ENCODE measurements at places on chromosomes 6 and 20.

DNA sequence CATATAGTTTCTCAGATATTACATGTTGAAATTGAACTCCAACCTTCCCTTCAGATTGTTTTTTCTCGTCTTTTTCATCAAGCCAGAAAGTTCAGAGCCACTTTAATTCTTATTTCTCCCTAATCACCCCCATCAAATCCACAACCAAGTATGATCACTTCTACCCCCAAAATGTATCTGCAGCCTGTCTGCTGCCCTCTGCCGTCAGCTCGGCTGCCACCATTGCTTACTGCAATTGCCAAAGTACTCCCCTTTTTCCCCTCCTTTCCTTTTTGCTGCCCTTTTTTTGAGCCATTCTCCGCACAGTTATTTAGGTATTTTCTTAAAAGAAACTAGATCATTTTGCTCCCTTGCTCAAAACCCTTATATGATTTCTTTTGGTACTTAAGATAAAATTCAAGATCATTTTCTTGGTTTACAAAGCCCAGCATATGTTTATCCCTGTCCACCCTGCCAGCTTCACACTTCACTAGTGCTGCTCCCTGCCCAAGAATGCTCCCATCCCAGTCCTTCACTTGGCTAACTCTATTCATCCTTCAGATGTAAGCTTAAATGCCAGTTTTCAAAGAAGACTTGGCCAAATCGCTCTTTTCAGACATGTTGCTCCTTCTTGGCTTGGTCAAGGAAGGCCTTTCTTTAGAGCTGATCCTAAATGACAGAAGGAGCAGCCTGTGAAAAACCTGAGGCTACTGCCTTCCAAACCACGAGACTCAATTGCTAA is 63.7 kb downstream of the SH3BGRL2 start:
- DNase-seq: no peak

GRCh38 chr20:59151391-59151790 is 12.2 kb upstream of the ZNF831 start:
- no peak for DNase-seq

- DNase-seq: no peak
Observed at GRCh38 chr6:56655996-56656395, 13.3 kb upstream of the DST start.

DNA sequence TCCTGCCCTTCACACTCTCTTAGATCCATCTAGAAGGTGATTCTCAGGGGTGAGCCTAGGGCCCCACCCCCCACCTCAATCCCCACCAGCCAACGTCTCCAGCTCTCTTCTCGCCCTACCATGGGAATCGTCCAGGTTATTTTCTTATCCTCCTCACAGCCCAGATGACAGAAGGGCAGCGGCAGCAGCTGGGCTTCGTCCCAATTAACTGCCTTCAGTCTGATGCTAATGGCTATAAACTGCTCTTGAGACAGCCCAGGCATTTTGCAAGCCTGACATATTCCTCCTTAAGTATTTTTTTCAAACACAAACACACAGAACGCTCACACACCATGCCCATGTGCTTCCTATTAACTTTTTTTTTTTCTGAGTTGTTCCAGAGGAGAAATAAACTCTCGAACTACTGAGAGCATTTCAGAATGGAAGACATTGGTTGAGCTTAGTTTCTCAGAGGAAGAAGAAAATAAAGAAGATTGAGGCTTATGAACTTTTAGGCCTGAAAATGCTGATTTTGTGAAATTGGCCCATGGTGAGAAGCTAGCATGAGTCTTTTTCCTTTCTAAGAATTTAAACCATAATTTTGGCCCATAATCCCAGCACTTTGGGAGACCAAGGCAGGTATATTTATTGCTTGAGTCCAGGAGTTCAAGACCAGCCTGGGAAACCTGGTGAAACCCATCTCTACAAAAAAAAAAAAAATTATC is 124.6 kb downstream of the EYA2 start:
- DNase-seq: no peak

- no peak for DNase-seq
Observed at GRCh38 chr20:64093013-64093503, 8.9 kb upstream of the LKAAEAR1 start.

DNA sequence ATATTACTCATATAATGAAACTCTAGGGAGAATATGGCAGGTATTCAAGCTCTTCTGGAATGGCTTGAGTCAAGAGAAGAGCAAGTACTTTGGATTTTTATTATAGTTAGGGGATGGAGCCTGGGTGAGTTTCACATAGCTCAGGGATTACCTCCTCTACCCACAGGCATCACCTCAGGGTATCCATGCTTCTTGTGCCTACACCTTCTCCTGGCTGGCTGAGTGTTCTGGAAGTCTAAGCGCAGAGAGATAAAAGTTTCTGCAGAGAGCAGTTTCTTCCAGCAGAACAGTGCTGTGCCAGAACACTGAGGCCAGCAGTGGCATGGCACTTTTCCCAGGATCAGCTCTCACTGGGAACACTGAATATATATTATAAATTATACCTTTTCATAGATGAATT is 199.7 kb upstream of the KCNQ5 start:
- no peak for DNase-seq

DNA sequence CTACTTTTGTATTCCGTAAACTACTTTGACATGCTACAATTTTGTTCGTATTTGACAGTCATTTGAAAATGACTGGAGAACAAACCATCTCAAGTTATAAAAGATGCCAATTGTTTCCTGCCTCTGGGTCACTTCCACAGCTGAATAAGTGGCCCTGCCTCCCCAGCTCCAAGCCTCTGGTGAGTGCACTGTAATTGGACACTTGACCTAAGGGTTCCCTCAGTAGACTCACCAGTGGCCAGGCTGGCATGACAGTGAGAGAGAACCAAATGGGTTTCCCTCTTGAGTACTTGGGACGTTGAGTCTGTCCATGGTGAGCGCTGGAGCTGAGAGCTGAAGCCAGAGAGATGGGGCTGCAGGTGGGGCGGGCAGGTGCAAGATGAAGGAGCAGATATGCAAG is 57.1 kb downstream of the SLC35D3 start:
- no peak for DNase-seq

- no peak for DNase-seq
Observed at GRCh38 chr6:87075168-87075567, 19.7 kb downstream of the CGA start.

GRCh38 chr20:3738111-3739053 is 5.9 kb downstream of the HSPA12B start:
- no peak for DNase-seq

- DNase-seq: no peak
Observed at GRCh38 chr6:100721256-100721655, 159.9 kb downstream of the ASCC3 start.

- no peak for DNase-seq
Observed at GRCh38 chr6:110239526-110240274, 59.5 kb downstream of the CDC40 start.

- peak; percentile 48 for DNase-seq
Observed at GRCh38 chr20:14700639-14700960, 363.2 kb upstream of the FLRT3 start.

DNA sequence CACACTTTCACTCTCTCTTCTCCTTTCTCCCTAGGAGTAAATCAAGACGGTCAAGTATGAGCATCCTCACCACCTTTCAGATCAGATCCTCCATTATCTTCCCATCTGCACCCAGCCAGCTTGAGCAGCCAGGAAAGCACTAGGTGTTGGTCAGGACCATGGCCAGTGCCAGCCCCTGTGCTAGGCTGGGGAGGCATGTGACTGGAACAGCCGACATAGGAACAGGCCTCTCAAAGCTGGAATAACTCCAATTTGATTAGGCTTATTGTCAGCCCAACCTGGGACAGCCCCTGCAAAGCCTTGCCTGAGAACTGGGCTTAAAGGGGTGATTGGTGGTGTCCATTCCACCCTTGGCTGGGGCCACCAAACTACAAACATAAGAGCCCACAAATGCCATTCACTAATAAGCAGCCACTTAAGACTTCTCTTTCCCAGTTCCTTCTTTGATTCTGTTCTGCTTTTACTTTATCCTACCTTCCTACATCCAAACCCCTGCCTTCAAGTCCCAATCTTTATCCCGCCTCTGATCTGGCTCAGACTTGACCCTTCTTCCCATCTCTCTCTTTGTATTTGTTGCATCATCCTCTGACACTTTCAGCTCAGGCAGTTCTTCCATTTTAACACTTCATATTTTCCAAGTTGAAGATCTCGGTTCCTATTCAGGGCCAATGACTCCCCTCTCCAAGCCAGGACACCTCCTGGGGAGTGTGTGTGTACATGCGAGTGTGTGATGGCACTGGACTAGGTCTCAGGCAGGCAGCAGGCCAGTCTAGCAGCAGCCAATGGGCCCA is 4.5 kb upstream of the TREM2 start:
- DNase-seq: peak; percentile 27

DNA sequence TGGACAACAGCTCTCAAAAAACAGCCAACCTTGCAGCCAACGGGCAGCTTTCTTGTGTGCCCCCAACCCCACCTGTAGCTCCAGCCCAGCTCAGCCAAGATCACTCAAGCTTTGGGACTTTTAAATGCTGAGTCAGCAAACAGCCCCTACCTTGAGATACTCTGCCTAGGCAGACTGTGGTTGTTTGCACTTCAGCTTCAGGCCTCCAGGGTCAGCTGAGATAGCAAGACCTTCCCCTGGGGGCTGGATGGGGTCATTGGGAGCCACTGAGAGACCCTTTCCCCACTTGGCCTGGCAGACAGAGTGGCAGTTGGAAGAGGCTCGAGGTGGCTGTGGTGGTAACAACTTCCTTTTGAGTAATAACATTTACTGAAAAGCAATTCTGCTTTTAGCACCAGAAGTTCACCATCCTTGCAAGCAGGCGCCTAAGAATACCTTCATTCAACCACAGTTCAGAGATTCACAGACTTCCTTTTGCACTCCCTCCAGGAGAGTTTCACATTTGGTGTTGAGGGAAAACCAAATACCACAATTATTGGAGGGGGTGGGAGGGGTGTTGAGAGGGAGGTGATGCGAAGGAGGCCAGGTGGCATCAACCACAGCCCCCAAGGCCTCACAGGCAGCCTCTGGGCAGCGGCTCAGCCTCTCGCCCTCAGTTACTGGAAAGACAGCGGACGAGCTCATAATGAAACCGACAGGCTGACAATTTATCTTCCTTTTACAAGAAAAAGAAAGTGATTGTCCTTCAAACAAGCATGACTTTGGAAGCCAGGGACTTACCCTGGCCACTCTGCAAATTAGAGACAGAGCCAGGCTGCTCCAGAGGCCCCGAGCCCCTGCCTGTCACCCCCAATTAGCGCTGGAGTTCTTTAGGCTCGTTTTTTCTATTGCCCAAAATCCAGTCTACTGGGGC is 148.1 kb downstream of the CEBPB start:
- DNase-seq: peak; percentile 89

DNA sequence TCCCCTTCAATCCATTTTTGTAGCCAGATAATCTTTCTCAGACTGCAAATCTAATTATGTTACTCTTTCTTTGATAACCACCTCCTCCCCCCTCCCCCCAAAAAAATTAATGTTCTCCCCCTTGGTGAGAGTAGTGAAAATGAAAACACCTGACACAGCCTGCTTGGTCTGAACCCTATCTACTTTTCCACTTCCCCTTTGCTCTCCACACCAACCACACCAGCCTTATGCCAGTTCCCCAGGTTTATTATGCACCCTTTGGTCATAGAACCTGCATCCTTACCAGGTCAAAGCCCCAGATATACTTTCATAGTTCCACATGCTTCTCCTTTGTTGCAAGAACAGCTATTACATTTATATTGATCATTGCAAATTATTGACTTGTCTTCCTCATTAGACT is 19.4 kb downstream of the PFDN4 start:
- DNase-seq: peak; percentile 62

DNA sequence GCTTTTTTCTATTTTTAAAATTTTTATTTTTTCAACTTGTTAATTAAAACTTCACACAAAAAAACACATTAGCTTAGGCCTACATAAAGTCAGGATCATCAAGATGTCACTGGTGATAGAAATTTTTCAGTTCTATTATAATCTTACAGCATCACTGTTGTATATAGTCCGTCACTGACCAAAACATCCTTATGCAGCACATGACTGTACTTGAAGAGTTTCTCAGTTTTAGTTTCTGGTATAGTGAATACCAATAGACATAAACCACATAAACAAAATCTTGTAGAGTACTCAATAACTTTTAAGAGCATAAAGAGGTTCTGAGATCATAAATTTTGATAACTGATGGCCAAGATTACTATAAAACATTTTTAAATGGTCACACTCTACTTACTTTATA is 71.8 kb downstream of the ASCC3 start:
- no peak for DNase-seq

DNA sequence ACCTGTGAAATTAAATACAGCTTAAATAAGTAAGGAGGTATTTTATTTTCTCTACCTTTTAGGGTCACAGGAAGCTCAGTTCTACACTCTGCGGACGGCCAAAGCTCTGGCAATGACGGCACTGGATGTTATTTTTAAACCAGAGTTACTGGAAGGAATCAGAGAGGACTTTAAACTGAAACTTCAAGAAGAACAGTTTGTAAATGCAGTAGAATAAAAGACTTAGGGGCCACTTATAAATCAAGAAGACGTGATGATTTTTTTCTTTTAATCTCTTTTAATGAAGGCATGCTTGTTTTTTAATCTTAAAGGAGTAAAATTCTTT is 16.2 kb downstream of the PM20D2 start:
- DNase-seq: no peak

DNA sequence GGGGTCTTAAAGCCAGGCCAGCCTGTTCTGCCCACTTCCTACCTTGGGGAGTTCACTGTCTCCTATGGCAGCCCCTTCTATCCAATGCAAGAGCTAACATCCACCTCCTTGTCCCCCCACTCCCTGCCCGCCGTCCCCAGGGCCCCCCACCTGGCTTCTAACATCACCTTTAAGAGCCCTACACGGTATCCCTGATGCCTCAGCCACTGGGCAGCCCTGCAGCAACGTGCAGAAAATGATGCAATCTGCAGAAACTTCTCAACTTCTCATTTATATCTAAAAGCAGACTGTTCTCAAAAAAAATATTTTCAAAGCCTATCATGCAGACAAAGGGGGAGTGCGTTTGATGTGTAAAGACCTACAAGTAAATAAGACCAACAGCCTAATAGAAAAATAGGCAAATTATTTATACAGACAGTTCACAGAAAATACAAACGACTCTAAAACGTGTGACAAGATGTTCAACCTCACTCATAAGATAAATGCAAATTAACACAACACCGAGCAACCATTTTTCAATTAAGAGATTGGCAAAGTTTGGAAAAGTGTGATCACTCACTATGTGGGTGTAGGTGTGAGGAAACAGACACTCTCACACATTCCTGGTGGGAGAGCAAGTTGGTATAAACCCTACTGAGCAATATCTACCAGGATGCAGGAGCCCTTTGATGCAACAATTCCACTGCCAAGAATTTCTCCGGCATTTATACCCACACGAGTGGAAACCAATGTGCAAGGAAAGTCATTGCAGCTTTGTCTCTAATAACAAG is 15.1 kb upstream of the HCK start:
- no peak for DNase-seq
